Testis (tissue), 5 donors: ENCODE measurements at places on chromosomes 1 and 21.
A peak's percentile ranks its signal among the peaks of the same experiment; 100 is the strongest.

DNA sequence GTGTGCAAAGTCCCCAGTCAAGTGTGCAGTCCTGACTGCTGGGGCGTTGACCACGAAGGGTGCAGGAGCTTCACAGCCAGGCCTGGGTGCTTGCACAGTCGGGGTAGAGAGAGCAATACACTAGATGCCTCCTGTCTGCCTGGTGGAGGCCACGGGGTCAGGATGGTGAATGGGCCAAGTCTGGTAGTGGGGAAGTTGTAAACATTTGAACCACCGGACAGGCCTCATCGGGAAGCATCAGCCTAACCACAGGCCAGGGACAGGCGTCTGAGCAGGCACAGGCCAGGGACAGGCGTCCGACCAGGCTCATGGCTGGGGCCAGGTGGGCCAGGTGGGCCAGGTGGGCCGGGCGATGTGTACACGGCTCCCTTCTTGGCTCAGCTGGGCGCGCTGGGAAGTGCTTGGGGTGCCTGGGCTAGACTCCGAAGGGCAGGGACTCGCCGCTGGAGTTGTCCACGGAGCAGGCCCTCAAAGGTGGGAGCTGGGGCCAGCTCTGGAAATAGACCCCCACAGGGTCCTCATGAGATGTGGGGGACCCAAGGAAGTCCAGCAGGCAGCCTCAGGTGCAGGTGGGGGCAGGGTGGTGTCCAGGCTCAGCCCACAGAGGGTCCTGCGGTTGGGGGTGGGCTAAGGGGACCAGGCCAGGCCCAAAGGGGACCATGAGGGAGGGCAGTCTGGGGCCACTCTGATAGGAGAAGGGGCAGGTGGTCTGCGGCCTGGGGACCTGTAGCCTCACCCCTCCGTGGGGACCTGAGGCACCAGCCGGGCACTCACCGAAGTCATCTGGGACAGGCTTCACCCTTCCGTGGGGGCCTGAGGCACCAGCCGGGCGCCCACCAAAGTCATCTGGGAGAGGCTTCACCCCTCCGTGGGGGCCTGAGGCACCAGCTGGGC is 15.0 kb downstream of the COL6A1 start:
- no peaks in the 10 kb centered on the region for H3K36me3 ChIP-seq
- peak; percentile 11 for DNase-seq
- no peak overlapping the region for H3K4me3 ChIP-seq
- no peaks in the 10 kb centered on the region for H3K27me3 ChIP-seq
- no peaks in the 10 kb centered on the region for H3K4me1 ChIP-seq
- no peak overlapping the region for H3K27ac ChIP-seq

GRCh38 chr1:224178894-224179293 is 4.1 kb upstream of the DEGS1 start:
- no peaks in the 10 kb centered on the region for H3K27me3 ChIP-seq
- no peak for DNase-seq
- no peak overlapping the region for H3K4me3 ChIP-seq
- no peak overlapping the region for H3K27ac ChIP-seq
- H3K4me1 ChIP-seq, result peaks cover under 1% of the 10 kb centered on the region

DNA sequence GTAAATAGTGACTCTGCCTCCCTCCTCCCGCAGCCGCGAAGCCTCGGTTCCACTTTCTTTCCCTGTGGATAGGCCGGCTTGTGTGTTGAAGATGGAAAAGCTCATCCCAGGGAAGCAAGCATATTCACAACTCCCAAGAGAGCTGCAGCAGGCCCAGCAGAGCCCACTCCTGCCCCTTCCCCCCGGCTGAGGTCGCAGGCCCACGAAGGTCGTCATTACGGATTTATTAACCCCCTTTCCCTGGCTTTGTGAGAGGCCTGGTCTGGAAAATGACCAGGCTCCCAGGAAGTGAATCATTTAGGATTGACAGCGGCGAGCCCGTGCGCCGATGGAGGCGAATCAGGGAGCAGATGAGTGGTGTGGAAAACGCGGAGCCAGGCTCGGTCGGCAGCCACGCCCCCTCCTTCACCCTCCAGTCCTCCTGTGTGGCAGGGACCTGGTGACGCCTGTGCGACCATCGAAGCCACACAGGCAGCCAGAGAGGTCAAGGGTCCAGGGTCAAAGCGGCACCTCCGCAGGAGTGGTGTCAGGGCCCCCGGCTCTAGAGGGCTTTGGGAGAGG is 93.4 kb downstream of the PRDM16 start:
- H3K36me3 ChIP-seq, result no peaks in the 10 kb centered on the region
- H3K4me3 ChIP-seq, result no peak overlapping the region
- H3K27ac ChIP-seq, result no peak overlapping the region
- H3K4me1 ChIP-seq, result no peaks in the 10 kb centered on the region

DNA sequence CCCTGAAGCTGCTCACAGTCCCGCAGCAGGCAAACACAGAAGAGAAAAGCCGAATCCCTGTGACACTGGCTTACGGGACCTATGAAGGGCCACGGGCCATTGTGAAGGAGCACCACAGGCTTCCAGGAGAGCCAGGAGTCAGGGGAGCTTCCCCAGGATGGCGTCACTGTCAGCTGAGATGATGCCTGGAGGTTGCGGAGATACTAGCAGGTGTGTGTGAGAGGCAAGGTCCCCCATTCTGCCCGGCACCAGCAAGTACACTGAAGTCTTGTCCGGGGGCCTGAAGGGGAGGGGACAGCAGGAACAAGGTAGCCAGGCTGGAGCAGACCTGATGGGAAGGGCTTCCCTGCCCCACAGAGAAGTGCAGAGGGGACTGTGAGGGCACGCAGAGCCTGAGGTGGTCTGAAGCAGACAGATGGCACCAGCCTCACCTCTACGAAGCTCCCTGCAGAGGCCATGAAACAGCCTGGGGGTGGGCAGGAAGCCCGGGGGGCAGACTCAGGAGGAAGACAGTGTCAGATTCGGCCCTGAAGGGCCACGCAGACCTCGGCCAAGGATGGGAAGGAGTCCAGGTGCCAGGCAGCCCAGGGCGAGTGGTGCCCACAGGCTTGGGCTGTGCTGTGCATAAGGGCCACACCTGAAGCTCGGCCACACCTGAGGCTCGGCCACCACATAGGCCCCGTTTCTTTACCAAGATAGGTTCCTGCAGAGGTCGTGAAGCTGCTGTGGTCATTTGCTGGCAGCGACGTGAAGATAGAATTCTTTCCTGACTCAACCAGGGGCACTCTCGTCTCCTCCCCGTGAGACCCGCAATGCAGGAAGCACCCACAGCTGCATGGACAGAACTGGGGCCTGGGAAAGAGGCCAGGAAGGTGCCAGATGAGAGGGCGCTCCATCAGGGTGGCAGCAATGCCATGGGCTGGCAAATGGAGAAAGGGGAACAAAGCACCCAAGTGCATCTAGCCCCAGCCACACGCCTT is 10.1 kb downstream of the TCP10L start:
- no peaks in the 10 kb centered on the region for H3K4me1 ChIP-seq
- no peaks in the 10 kb centered on the region for H3K27me3 ChIP-seq
- H3K4me3 ChIP-seq, result no peak overlapping the region

GRCh38 chr21:45973475-45974072 is 8.0 kb upstream of the COL6A1 start:
- H3K36me3 ChIP-seq, result no peaks in the 10 kb centered on the region
- peak overlapping the region; percentile 82 for H3K27ac ChIP-seq
- H3K4me3 ChIP-seq, result peak overlapping the region; percentile 58
- H3K4me1 ChIP-seq, result peaks cover 49% of the 10 kb centered on the region
- peak; percentile 78 for DNase-seq

DNA sequence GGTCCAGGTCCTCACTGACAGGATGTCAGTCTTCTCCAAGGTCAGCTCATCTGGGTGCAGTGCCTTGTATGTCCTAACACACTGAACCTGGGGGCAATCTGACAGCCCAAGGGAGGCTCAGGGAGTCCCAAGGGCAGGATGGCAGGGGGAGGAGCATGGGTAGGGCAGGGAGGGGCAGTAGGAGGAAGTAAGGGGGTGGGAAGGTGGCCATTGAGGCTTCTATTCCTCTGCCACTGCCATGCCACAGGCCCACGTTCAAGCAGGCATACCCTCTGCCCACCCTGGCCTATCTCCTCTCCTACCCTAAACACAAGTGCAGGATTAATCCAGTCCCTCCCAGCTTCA is 13.3 kb downstream of the ARHGEF19 start:
- no peaks in the 10 kb centered on the region for H3K36me3 ChIP-seq
- no peak overlapping the region for H3K27ac ChIP-seq
- DNase-seq, result no peak
- H3K27me3 ChIP-seq, result no peaks in the 10 kb centered on the region
- H3K4me3 ChIP-seq, result no peak overlapping the region
- no peaks in the 10 kb centered on the region for H3K4me1 ChIP-seq

- H3K4me1 ChIP-seq, result peaks cover 68% of the 10 kb centered on the region
- H3K36me3 ChIP-seq, result no peaks in the 10 kb centered on the region
- H3K27me3 ChIP-seq, result no peaks in the 10 kb centered on the region
- H3K27ac ChIP-seq, result peak overlapping the region; percentile 25
- H3K4me3 ChIP-seq, result no peak overlapping the region
These were observed 11.1 kb downstream of the PTP4A2 start for GRCh38 chr1:31926853-31927660.

DNA sequence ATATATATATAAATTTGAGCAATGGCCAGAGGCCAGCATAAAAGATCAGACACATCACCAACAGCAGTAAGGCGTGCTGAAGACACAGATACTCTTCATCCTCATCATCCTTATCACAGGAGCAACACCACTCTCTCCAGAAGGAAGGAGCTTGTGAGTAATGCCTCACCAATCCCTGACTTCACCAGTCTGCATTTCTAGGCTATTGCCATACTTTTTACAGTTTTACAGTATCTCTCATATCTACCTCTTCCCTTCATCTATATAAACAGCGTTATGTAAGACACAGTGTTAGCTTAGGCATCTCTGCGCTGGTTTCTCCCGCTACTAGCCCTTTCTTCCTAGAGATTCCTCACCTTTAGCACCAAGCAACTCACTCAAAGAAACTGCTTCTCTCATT is 2.4 kb upstream of the ABL2 start:
- no peaks in the 10 kb centered on the region for H3K27me3 ChIP-seq
- H3K4me1 ChIP-seq, result peaks cover 9% of the 10 kb centered on the region
- no peak overlapping the region for H3K27ac ChIP-seq
- no peak overlapping the region for H3K4me3 ChIP-seq
- DNase-seq, result no peak

DNA sequence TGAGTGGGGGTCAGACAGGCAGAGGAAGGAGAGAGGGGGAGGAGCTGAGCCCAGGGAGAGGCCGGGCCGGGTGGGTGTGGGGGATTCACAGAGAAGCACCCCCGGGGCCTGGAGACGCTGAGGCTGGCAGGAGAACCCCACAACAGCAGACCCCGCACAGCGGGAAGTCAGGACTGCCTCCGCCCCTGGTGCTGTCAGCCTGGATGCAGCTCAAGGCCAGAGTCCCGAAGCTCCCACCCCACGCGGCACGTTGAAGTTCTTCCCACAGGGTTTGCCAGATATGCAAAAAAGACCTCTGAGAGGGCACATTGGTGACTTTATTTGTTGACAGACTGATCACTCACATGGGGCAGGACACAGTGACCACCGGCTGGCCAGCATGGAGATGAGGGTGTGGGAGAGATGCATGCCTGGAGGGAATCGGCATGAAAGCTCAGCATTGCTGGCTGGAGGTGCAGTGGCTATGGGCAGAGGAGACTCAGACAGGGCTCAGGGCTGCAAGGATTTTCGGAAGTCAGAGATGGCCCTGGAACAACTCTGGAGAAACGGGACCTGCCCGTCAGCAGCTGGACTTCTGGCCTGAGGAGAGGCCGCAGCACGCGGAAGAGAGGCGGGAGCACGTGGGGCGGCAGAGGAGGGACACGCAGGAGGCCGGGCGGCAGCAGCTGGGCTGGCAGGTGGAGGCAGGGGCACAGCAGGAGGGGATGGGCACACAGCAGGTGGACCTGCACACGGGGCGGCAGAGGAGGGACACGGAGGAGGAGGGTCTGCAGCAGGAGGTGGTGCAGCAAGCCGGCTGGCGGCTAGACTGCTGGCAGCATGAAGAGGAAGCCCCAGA is 885 bp downstream of the KRTAP10-3 start:
- H3K36me3 ChIP-seq, result no peaks in the 10 kb centered on the region
- no peaks in the 10 kb centered on the region for H3K27me3 ChIP-seq
- H3K27ac ChIP-seq, result no peak overlapping the region
- H3K4me1 ChIP-seq, result no peaks in the 10 kb centered on the region
- H3K4me3 ChIP-seq, result no peak overlapping the region

DNA sequence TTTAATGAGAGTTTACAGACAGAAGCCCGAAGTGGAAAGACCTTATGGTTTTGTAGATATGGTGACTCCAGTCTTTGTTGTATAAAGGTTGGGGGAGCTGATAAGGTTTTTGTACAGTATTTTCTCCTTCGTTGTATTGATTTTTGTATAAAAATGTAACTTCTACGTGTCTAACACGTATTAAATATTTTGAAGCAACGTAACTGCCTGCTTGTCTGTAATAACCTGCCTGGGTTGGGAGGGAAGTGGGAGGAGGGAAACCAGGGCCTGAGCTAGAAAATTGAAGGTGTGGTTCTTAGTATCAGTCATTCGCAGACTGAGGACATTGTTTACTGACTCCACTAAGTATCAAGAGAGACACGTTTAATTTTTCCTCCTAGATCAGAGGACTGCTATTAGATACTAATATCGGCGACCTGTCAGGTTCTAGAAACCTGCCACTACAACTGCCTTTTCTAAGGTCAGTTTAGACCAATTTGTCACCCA is 2.2 kb downstream of the IER5 start:
- H3K4me3 ChIP-seq, result peak overlapping the region; percentile 84
- no peak for DNase-seq
- no peaks in the 10 kb centered on the region for H3K27me3 ChIP-seq
- peak overlapping the region; percentile 87 for H3K27ac ChIP-seq
- H3K36me3 ChIP-seq, result no peaks in the 10 kb centered on the region

DNA sequence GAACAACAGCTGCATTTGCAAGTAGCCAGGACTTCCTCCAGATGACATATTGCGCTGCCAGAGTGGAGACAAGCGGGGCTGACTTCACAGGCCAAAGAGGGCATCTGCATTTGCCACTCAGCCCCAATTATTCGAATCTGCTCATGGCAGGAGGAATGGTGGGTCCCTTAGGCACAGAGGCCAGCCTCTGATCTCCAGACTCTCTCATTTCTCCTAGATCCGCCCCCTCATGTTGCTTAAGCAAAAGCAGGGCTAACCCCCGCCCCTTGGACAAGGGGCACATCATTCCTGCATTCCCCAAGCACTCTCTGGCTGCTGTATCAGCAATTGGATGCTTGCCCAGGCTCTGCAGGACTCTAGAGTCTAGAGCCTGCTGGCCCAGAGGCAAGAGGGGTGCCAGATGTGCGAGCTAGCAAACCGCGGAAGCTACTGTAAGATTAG is 262.4 kb downstream of the ST6GALNAC3 start:
- no peak overlapping the region for H3K27ac ChIP-seq
- no peaks in the 10 kb centered on the region for H3K36me3 ChIP-seq
- H3K4me3 ChIP-seq, result no peak overlapping the region
- H3K27me3 ChIP-seq, result no peaks in the 10 kb centered on the region

GRCh38 chr1:15341634-15342407 is 67.9 kb upstream of the EFHD2 start:
- H3K4me3 ChIP-seq, result no peak overlapping the region
- peaks cover 18% of the 10 kb centered on the region for H3K4me1 ChIP-seq
- H3K27me3 ChIP-seq, result no peaks in the 10 kb centered on the region
- no peak for DNase-seq
- H3K36me3 ChIP-seq, result no peaks in the 10 kb centered on the region
- no peak overlapping the region for H3K27ac ChIP-seq

- H3K27ac ChIP-seq, result no peak overlapping the region
- no peaks in the 10 kb centered on the region for H3K27me3 ChIP-seq
- no peak overlapping the region for H3K4me3 ChIP-seq
- no peaks in the 10 kb centered on the region for H3K36me3 ChIP-seq
- no peak for DNase-seq
These were observed 488.4 kb upstream of the ADGRL2 start for GRCh38 chr1:81312272-81312754.

- H3K4me3 ChIP-seq, result no peak overlapping the region
- DNase-seq, result no peak
- H3K36me3 ChIP-seq, result no peaks in the 10 kb centered on the region
- H3K4me1 ChIP-seq, result no peaks in the 10 kb centered on the region
These were observed 264.3 kb downstream of the PTPRU start for GRCh38 chr1:29500651-29501050.
